Fibroblast of villous mesenchyme (primary cell): ENCODE measurements at places on chromosomes 6 and 20. TPM values are rescaled to one million over a fixed set of nuclear protein-coding genes. Genes with fewer than 3 reads are reported as not detected.

The GABRR1 gene
- total RNA-seq, result not detected in 2 replicates

The RAET1L gene
- not detected in 2 replicates for total RNA-seq

The SNHG17 gene
- total RNA-seq, result 7.4 and 8.6 TPM in 2 replicates

DNA sequence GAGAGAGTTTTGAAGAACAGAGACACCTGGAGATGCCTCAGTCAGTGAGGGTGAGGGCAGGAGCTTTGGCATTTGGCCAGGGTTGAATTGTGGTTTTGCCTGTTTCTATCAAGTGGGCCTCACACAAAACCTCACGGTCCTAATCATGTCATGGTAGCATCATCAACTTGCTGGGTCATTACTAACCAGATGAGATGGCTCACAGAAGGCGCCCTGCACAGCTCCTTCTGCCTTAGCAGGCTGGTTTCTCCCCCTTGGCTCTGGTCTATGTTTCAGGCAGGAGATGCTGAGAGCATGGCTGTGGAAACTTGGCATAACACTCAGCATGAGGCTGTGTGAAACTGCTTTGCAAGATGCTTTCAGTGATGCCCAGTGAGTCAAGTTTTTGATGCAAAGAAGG is 99.3 kb downstream of the LRRC1 start:
- DNase-seq, result peak; percentile 13

DNA sequence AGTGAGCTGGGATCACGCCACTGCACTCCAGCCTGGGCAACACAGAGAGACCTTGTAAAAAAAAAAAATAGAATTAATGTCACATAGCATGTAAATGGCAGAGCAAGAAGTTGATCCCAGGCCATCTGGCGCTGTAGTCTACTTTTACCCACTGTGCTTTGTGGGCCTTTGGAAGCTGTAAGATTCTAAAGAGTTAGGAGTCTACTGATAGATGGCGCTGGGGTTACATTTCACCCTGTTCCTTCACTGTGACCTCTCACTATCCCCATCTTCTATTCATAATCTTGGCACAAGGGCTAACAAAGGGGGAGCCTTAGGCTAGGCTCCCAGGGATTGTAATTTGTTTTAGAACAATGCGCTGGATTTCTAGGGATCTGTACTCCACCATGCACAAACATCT is 24.4 kb downstream of the SIRPD start:
- no peak for DNase-seq

GRCh38 chr6:111663692-111664564 is 58.2 kb upstream of the TRAF3IP2 start:
- peak; percentile 69 for DNase-seq

GRCh38 chr6:30703011-30703410 is 12.2 kb upstream of the NRM start:
- DNase-seq, result no peak

DNA sequence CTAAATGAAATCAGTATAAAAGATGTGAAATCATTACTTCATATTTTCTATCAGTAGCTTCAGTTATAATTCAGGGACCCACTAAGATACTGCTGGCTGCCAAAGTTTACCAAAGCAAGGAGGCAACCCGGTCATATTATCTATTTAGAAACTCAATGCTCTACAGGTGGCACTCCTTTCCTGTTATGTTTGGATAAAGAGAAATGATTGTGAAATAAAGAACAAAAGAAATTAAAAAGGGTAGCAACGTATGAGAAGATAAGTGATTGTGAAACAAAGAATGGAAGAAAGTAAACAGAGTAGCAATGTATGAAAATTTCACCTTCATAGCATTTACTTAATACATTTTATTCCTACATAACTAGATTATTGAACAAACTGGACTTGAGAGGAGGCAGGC is 45.2 kb downstream of the RSPH3 start:
- no peak for DNase-seq
